Stimulated activated CD4-positive, alpha-beta T cell treated with anti-CD3 and anti-CD28 coated beads, Interleukin-15, amount 100 ng/mL, for 1 hour (primary cell): ENCODE measurements at places on chromosomes 12 and 14.
A peak's percentile ranks its signal among the peaks of the same experiment; 100 is the strongest.

GRCh38 chr14:20294636-20295035 lies 11.1 kb downstream of the TTC5 start:
- DNase-seq: no peak

DNA sequence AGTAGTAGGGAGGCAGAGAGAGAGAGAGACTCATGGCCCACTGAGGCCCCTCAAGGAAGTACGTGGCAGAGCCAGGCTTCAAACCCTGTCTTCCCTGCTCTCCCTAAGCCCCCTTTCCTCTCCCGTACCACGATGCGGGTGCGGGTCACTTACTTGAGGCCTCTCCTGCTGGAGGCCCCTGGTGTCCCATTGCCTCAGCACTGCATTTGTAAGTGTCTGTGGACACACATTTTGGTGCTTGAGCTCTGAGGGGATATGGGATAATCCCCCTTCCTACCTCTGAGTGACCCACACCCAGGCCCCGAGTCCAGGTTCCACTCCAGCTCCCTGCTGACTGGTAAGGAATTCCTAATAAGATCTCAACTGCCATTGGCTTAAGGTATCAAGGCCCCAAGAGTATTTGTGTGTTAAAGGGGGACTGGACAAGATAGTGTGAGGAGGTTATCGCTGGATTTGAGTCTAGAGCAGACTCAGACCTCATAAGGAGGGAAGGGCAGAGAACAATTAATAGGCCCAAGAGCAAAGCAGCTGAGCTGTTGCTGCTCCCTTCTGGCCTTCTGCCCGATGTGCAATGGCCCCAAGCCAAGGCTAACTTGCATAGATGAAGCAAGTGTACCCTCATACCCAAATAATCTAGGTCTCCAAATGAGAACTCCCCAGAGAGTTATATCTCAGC lies 71.9 kb downstream of the CRACR2A start:
- DNase-seq: no peak

DNA sequence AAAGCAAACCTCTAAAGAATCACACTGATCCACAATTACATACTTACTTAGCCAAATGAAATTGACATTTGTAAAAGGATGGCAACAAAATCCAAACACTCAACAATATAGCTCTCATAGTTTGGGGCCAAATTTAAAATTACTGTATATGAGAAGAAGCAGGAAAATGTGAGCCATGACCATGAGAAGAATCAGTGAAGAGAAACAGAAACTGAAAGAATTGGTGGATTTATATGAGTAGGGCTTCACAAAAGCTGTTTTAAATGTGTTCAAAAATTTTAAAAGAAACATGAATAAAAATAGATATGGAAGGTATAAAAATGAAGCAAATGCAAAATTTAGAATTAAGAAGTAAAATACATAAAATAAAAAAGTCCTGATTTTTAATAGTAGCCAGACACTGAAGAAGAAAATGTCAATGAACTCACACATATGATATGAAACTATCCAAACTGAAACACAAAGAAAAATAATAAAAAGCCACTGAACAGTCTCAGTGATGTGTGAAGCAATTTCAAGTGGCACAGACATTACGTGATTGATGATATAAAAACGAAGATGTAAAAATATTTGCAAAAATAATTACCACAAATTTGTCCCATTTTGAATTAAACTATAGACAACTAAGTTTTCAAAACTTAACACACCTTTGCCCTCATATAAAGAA lies 87.9 kb upstream of the MDGA2 start:
- no peak for DNase-seq

GRCh38 chr14:70558356-70558755 lies 23.6 kb upstream of the ADAM20 start:
- no peak for DNase-seq

DNA sequence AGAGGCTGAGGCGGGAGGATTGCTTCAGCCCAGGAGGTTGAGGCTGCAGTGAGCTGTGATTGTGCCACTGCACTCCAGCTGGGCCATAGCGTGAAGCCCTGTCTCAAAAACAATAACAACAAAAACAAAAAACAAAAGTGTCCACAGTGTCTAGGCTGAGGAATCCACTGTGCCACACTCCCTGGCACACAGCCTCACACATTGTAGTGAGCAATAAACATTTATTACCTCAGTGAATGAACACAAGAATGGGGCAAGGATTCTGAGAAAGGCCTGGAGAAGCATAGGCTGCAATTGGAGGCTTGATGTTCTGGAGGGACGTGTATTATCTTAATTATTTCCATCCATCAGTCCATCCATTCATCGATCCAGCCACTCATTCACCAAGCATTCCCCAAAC lies 17.1 kb upstream of the P2RX7 start:
- DNase-seq: no peak

- no peak for DNase-seq
These were observed 194.1 kb downstream of the TMTC3 start for GRCh38 chr12:88336076-88336739.

GRCh38 chr12:62722971-62723680 lies 211.8 kb downstream of the PPM1H start:
- no peak for DNase-seq

DNA sequence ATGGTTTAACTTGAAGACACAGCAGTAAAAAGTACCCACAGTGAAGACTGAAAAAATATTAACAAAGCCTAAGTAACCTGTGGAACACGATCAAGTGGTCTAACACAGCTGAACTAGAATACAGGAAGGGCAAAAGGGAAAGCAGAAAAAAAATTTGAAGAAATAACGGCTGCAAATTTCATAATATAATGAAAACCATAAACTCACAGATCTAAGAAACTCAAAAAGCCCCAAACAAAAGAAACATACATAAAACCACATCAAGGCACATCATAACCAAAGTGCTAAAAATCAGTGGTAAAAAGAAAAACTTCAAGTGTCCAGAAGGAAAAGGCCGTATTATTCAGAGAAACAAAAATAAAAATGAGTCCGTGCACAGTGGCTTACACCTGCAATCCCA lies 30.9 kb downstream of the SPPL3 start:
- no peak for DNase-seq

GRCh38 chr12:117980616-117981015 lies 11.8 kb upstream of the KSR2 start:
- DNase-seq: no peak

- no peak for DNase-seq
These were observed 100.9 kb upstream of the AEBP2 start for GRCh38 chr12:19338405-19338804.

DNA sequence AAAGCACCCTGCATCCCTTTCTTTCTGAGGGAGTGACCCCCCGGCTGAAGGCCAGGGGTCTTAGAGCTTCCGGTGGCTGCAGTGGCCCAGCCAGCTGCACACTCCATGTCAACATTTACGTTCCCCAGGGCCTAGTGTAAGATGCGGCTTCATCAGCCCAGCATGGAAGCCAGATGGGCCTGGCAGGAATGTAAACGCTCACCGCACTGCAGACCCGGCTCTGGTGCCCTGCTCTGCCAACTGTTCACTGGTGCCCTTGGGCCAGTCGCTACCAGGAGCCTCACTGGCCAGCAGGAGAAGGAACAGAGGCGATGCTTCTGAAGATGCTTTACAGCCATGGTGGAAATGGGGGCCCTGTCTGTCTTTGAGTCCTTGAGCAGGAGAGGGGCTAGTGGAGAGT lies 8.6 kb upstream of the TMEM119 start:
- no peak for DNase-seq

DNA sequence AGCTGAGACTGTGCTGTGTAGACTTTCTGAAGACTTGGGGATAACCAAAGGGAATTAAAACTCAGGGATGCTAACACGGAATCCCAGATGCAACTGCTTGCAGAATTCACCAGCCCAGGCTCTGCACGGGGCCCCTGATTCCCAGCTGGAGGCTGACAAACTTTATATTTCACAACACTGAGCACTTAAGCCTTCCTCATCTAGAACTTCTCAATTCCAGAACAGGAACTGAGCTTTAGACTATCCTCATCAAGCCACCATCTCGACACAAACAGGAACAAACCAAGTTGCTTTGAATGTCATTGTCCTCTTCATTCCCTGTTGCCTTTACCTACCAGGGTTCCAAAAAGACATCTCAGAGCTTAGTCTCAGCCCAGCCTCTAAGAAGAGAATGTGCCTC lies 22.2 kb downstream of the CCDC63 start:
- DNase-seq: no peak

DNA sequence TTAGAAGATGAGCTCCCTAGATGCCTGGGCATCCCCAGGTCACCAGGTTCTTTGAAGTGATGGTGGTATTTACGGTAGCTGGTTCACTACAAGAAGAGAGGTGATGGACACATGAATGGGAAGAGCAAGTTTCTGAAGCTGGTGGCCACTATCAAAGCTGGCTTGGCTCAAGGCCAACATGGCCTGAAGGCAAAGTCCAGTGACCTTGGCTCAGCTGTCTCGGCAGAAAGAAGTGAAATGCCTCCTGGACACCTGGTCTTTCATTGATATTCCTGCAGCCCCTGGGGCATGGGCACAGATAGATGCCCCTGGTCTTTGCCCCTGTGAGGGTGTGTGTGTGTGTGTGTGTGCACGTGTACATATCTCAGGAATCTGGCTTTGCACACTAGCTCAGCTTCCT lies 441.8 kb upstream of the TMPO start:
- DNase-seq: no peak

DNA sequence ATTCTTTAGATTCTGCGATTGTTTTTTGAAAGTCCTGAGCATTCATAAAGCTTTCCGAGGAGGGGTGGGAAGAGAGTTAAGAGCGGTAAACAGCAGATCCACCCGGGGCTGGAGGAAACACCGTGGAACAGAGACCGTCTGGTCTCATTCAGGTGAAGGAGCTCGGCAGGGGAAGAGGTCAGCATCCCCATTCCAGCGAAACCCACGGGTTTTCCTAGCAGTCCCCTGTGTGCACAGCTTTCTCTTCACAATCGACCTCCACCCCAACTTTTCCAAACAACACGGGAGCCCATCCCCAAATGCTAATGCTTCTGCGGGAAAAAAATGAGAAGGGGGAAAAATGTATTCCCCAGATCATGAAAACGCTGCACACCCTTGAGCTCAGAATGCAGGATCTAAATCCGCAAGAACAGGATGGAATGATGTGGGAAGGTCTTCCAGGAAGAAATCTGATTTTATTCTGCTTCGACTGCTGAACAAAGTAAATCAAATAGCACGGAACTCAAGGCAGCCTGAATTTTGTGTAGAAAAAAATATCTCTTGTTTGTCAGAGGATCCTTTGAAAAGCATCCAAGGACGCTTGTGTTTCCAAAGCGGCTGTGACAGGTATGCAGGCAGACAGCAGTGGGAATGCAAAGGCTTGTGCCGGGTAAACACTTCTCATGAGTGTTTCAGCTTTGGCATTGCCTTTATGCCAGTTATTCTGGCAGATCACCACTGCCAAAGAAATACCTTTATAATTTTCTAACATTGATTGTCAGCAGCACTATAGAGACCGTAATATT lies 128.8 kb downstream of the NDUFA12 start:
- no peak for DNase-seq

DNA sequence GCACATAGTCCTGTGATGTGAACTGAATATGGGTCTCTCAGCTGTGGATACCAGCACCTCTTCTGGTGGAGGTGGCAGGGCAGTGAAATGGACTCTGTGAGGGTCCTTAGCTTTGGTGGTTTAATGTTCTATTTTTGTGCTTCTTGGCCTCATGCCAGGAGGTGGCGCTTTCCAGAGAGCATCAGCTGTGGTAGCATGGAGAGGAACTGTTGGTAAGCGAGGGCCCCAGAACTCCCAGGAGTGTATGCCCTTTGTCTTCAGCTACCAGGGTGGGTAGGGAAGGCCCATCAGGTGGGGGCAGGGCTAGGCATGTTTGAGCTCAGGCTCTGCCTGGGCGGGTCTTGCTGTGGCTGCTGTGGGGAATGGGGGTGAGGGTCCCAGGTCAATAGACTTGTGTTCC lies 241.7 kb downstream of the AEBP2 start:
- DNase-seq: no peak

DNA sequence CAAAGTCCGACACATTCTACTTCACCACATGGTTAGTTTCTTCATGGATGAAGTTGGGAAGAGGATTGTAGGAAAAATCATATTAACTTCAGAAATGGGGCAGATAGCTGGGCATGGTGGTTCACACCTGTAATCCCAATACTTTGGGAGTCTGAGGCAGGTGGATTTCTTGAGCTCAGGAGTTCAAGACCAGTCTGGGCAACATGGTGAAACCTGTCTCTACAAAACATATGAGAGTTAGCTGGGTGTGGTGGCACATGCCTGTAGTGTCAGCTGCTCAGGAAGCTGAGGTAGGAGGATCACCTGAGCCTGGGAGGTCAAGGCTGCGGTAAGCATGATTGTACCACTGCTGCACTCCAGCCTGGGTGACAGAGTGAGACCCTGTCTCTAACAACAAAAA lies 49.5 kb upstream of the PCED1B start:
- DNase-seq: no peak

GRCh38 chr12:32661706-32662105 lies 17.4 kb upstream of the DNM1L start:
- DNase-seq: no peak

- DNase-seq: no peak
These were observed 147.8 kb upstream of the KRR1 start for GRCh38 chr12:75658901-75659823.

DNA sequence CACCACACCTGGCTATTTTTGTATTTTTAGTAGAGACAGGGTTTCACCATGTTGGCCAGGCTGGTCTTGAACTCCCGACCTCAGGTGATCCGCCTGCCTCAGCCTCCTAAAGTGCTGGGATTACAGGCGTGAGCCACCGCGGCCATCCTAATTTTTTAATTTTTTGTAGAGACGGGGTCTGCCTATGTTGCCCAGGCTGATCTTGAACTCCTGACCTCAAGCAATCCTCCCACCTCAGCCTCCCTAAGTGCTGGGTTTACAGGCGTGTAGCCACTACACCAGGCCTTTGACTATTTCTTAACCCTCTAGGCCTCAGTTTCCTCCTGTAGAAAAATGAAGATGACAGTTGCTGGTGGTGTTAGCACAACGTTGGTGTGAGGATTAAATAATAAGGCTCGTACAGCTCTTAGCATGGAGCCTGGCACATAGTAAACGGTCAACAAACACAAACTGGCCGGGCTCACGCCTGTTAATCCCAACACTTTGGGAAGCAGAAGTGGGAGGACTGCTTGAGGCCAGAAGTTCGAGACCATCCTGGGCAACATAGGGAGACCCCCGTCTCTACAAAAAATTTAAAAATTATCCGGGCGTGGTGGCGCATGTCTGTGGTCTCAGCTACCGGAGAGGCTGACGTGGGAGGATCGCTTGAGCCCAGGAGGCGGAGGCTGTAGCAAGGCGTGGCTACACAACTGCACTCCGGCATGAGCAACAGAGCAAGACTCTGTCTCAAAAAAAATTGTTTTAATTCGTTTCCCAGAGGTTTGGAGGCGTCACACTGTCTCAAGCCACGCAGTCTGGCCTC lies 979 bp downstream of the DDX54 start:
- no peak for DNase-seq

DNA sequence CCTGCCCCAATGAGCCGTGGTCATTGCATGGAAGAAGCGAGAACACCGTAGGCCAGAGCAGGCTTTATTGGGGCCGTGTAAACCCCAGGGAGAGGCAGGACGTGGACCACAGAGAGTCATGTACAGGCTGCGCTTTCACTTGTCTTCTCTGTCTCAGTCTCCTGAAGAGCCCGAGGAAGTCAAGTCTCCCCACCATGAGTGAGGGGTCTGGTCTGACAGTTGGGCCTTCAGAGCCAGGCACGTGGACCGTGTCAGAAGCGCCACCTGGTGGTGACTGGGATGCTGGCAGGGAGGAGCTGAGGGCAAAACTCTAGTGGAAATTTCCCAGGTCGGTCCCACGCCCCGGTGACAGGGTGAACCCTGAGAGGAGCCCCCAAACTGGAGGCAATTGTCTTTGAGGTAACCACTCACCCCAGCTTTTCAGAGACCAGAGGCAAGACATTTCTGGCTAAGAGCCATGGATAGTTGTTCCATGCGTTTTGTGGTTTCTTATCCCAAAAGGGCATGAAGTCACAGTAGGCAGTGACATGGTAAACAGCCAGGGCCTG lies 17.4 kb downstream of the RPS6KL1 start:
- peak; percentile 57 for DNase-seq
